GOT3 (cell line): ENCODE measurements at places on chromosomes 16 and 17.

- no peak for DNase-seq
Measured at GRCh38 chr17:37174205-37174604, 201.6 kb upstream of the C17orf78 start.

- DNase-seq, result no peak
Measured at GRCh38 chr17:21353326-21354010, 22.7 kb upstream of the KCNJ12 start.

- no peak for DNase-seq
Measured at GRCh38 chr17:79545251-79546005, 65.4 kb downstream of the RBFOX3 start.

GRCh38 chr17:37368577-37368976 lies 7.2 kb upstream of the C17orf78 start:
- DNase-seq, result no peak

- no peak for DNase-seq
Measured at GRCh38 chr17:50514936-50515702, 6.9 kb downstream of the MYCBPAP start.

- peak; percentile 28 for DNase-seq
Measured at GRCh38 chr16:46649588-46650253, 28.5 kb upstream of the SHCBP1 start.

- DNase-seq, result peak; percentile 25
Measured at GRCh38 chr16:71542377-71542776, 16.2 kb downstream of the CHST4 start.

GRCh38 chr17:36761203-36761950 lies 160.0 kb downstream of the MRM1 start:
- DNase-seq, result no peak

DNA sequence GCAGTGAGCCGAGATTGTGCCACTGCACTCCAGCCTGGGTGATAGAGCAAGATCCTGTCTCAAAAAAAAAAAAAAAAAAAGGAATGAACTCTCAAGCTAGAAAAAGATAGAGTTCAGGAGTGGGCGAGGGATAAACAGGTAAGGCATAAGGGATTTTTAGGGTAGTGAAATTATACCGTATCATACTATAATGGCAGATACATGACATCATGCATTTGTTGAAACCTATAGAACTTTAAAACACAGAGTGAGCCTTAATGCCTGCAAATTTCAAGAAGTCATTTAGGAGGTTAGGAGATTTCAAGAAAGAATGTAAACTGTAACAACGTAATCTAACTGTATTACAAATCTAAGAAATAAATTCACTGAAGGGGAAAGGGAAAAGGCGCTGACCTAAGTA lies 20.4 kb downstream of the SKAP1 start:
- DNase-seq, result no peak

GRCh38 chr17:57578608-57579225 lies 166.4 kb downstream of the CCDC182 start:
- no peak for DNase-seq
